ENCODE measurements at places on chromosomes 16 and 17. TPM values are rescaled to one million over a fixed set of nuclear protein-coding genes. Genes with fewer than 3 reads are reported as not detected.
A peak's percentile ranks its signal among the peaks of the same experiment; 100 is the strongest.

The EMC8 gene
- 21.8 TPM for total RNA-seq

The OR3A3 gene
- not detected for total RNA-seq

The EFNB3 gene
- total RNA-seq, result 0.13 TPM

The LDHD gene
- 84.7 TPM for total RNA-seq

The RGS9 gene
- 2.4 TPM for total RNA-seq

The GAN gene
- total RNA-seq, result 9.0 TPM

The MED13 gene
- 25.1 TPM for total RNA-seq

The PRDM7 gene
- not detected for total RNA-seq

The NOG gene
- total RNA-seq, result 0.65 TPM

The BRIP1 gene
- total RNA-seq, result 0.22 TPM

The DVL2 gene
- 20.4 TPM for total RNA-seq

GRCh38 chr17:29588017-29588561, 1.4 kb downstream of the GIT1 start:
- DNase-seq, result no peak

DNA sequence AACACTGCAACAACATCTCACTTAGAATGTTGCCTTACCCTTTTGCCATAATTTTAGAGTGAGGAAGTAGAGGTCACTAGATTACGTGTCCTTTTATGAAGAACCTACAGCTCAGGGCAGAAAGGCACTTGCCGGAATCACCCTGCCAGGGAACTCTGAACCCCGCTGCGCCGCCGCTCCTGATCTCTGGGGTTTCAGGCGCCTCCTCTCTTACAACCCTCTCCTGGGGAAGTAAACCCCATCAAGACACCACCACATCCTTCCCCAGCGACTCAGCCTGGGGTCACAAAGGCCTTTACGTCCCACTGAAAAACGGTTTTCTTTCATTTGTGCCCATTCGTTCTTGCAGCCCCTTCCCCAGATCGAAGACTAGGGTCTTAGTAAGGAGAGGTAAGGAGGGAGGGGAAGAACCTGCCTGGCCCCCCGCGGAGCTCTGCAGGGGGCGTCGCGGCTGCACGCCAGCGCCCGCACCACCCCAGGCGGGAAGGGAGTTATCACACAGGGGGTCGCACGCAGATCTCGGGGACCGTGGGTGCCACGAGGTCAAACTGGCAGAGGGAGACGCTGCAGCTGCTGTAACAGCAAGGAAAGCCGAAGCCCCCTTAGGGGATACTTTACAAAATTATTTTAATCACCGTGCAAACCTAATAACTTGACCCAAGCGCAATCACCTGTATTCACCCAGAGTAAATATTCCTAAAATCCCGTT, 1.0 kb upstream of the HLF start:
- DNase-seq, result peak; percentile 35

GRCh38 chr17:65228734-65229620, 91.8 kb downstream of the RGS9 start:
- no peak for DNase-seq

DNA sequence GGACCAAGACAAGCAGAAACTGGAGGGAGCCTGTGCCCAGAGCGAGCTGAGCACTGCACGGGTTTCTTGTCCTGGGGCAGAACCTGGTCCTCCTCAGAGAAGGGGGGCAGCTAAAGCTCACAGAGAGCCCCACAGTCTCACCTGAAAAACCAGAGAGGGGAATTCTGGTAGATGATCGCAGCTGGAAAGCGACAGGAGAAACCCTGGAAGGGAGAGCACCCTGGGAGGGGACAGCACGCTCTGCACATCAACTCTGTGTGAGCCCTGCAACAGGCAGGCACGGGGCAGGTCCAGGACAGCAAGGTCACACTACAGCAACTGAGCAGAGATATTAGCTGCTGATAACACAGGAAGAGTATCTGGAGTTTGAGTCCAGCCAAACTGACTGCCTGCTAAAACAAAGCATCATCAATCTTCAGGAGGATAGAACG, 18.2 kb downstream of the ZCCHC14 start:
- no peak for DNase-seq

GRCh38 chr17:79800325-79801155, 3.7 kb upstream of the CBX8 start:
- DNase-seq, result no peak

GRCh38 chr16:48491517-48491916, 106.3 kb upstream of the SIAH1 start:
- DNase-seq, result no peak

DNA sequence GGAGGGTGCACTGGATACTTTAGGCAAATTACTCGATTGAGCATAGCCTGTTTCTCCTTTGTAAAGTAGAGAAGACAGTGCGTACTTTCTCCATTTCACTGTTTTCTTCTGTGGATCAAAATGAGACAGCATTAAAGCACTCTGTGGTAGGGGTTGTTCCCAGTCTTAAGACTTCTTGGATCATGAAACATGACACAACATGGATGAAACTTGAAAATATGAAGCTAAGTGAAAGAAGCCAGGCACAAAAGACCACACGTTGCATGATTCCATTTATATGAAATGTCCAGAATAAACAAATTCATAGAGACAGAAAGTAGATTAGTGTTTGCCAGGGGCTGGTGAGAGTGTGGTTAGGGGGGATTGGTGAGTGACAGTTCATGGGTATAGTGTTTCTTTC, 61.8 kb upstream of the MED9 start:
- DNase-seq, result no peak

- no peak for DNase-seq
Observed at GRCh38 chr17:29764748-29765147, 142.0 kb upstream of the CORO6 start.

DNA sequence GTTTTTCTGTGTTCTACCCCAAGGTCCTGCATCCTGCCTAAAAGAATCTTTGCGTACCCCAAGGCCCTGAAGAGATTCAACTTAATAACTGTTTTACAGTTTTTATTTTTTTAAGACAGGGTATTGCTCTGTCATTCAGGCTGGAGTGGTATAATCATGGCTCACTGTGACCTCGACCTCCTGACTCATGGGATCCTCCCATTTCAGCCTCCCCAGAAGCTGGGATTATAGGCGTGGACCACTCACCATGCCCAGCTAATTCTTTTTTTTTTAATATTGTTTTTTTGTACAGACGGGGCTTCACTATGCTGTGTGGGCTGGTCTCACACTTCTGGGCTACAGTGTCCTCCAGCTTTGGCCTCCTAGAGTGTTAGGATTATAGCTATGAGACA, 9.3 kb upstream of the FAAP100 start:
- DNase-seq, result no peak

DNA sequence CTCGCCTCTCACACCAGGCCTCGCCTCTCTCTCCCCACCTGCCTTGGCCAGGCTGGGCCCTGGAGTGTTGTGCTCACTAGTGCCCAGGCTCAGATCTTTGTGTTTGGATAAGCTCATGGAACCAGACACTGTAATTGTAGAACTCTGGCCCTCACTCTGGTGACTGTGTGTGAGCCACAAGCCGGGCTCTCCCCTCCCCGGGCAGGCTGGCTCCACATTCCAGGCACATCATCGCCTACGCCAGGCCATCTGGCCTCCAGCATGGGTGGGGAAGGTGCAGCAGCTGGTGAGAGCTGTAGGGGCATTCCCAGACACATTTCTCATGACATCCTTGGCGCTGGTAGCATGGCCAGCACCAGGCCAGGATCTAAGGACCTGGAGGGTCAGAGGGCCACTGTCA, 202.3 kb downstream of the RAB11FIP4 start:
- DNase-seq, result peak; percentile 60

GRCh38 chr16:25257470-25257955, at the start of gene ZKSCAN2:
ZKSCAN2 (minus strand) TSS chr16:25257845; CDS start chr16:25257127, 718 bp downstream.
- peak; percentile 95 for DNase-seq

DNA sequence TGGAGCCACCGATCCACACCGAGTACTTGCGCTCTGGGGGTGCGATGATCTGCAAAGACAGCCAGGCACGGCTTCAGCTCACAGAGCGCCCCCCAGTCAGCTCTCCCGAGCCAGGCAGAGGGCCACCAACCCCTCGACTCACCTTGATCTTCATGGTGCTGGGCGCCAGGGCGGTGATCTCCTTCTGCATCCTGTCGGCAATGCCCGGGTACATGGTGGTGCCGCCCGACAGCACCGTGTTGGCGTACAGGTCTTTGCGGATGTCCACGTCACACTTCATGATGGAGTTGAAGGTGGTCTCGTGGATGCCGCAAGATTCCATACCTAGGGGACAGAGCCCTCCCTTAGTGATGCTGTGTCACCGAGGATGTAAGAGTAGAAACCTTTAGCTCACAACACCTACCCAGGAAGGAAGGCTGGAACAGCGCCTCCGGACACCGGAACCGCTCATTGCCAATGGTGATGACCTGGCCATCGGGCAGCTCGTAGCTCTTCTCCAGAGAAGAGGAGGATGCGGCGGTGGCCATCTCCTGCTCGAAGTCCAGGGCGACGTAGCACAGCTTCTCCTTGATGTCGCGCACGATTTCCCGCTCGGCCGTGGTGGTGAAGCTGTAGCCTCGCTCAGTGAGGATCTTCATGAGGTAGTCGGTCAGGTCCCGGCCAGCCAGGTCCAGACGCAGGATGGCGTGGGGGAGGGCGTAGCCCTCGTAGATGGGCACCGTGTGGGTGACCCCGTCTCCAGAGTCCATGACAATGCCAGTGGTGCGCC, 1.6 kb downstream of the ACTG1 start:
- no peak for DNase-seq

GRCh38 chr16:87248714-87249113, 68.5 kb downstream of the C16orf95 start:
- no peak for DNase-seq

- no peak for DNase-seq
Observed at GRCh38 chr16:8026450-8026849, 563.9 kb downstream of the TMEM114 start.

GRCh38 chr16:83891742-83892141, 7.2 kb upstream of the MLYCD start:
- no peak for DNase-seq

DNA sequence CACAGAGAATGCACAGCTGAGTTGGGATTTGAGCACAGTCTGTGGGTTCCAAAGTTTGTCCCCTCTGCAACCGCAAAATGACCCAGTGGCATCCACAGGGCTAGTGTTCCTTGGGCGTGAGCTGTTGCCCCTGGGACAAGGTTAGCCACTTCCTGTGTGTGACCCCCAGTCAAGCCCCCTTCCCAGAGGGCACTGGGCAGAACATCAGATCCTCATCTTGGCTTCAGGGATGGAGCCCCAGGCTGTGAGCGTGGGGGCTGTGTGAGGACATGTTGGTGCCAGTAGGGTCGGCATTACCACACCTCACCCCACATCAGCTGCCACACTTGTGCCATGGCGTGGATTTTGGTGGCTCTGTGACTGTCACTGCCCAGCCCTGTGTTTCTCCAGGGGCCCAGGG, 55.3 kb downstream of the USP22 start:
- DNase-seq, result no peak

GRCh38 chr16:85040685-85041084, 13.1 kb downstream of the KIAA0513 start:
- no peak for DNase-seq

DNA sequence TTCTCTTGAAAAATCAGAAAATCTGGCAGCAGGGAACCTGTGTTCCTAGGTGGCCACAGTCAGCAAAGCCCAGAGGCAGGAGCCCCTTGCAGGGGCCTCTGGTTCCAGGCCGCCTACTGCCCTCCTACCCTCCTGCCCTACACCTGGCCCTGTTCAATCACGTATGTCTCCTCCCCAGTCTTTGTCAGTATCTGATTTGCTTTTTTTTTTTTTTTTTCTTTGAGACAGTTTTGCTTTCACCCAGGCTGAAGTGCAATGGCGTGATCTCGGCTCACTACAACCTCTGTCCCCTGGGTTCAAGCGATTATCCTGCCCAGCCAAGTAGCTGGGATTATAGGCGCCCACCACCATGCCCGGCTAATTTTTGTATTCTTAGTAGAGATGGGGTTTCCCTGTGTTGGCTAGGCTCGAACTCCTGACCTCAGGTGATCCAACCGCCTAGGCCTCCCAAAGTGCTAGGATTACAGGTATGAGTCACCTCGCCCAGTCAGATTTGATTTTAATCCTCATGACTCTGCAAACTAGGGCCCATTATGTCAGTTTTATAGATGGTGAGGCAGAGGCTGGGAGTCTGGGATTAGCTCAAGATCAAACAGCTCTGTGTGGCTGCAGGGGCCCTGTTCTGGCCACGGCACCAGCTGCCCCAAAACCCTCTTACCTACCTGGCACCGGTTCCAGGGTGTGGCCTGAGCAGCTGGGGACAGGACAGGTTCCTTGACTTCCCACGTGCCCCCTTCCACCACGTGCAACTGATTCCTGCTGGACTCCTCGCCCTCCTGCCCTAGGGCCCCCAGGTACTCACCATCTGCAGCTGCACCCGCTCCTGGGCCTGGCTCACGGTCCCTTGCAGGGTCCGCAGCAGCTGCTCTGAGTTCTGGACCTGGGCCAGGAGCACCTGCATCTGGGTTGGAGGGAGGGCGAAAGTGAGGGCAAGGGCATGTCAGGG, 14.7 kb downstream of the RABEP2 start:
- no peak for DNase-seq

GRCh38 chr16:87276091-87276701, 41.0 kb downstream of the C16orf95 start:
- no peak for DNase-seq

DNA sequence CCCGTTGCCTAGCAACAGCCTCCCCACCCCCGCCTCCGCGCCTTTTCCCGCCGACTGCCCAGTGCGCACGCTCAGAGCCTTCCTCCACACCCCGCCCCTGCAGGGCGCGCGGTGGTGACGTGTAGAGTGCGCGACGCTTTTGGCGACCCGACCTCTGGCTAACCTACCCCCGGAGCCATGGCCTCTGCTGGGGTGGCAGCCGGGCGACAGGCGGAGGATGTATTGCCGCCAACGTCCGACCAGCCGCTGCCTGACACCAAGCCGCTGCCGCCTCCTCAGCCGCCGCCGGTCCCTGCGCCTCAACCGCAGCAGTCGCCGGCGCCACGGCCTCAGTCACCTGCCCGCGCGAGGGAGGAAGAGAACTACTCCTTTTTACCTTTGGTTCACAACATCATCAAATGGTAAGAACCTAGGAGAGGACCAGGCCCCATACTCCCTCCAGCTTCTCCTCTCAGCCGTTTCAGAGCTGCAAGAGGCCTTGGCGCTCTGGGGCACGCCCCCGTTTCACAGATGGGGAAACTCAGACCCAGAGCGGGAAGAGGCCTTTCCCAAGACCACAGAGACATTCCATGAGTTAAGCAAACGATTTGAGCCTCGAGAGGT, at the start of gene MED9:
TSS of gene MED9 (plus strand) at position 136 of the 603 bp plus-strand sequence. CDS start at position 178, 42 bp downstream.
- DNase-seq, result peak; percentile 96

DNA sequence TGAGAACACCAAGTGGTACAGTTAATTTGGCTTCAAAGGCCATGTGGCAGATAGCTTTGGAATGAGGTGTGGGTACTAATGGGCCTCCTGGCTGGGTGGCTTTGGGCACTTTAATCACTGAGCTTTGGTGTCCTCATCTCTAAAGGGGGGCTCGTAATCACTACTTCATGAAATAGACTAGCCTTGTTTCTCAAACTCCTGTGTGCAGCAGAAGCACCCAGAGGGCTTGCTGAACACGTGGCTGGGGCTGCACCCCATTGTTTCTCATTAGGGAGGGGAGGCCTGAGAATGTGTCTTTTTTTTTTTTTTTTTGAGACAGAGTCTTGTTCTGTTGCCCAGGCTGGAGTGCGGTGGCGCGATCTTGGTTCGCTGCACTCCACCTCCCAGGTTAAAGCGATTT, 5.8 kb downstream of the EPN2 start:
- DNase-seq, result no peak

GRCh38 chr16:55521792-55522191, 12.9 kb downstream of the LPCAT2 start:
- DNase-seq, result no peak
